ENCODE measurements at places on chromosomes 3 and 15.

- no peak for DNase-seq
Observed at GRCh38 chr3:11845651-11846050, 1.0 kb downstream of the TAMM41 start.

GRCh38 chr3:187430576-187430975 lies 62.4 kb downstream of the RTP4 start:
- no peak for DNase-seq

GRCh38 chr15:72020799-72021198 lies 97.2 kb downstream of the MYO9A start:
- DNase-seq: no peak

DNA sequence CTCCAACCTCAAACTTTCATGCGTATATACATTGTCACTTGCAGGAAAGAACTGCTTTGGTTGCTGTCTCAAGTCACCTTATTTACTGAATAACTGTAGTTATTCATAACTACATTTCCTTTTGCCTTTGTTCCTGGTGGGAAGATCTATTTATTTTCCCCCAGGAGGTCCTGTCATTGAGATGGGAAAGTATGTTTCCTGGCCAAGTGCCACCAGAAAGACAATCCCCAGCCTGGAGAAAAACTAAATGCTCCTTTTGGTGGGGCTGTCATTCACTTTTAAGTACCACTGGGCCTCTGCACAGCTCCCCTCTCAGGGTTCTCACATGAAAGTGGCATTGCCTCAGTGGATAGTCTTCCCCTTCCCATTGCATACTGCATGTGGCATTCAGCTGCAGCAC lies 59.8 kb downstream of the LRRC3B start:
- DNase-seq: no peak
